Osteocyte (in vitro differentiated cells): ENCODE measurements at places on chromosomes 5 and 9. TPM values are rescaled to one million over a fixed set of nuclear protein-coding genes. Genes with fewer than 3 reads are reported as not detected.

GRCh38 chr5:7391814-7392692 lies 3.9 kb upstream of the ADCY2 start:
- DNase-seq: no peak

DNA sequence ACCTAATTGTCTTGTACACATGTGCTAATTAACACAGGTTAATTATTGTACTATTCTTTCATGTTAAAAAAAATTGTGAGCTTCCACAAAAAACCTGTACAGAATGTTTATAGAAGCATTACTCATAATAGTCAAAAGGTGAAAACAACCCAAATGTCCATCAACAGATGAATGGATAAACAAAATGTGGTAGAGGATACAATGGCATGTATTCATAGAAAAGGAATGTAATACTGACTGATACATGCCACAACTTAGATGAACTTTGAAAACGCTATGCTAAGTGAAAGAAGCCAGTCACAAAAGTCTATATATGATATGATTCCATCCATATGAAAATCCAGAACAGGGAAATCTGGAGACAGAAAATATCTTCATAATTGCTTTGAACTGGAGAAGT lies 25.6 kb downstream of the RRAGA start:
- DNase-seq: no peak

- DNase-seq: no peak
These were observed 58.0 kb upstream of the RPL26L1 start for GRCh38 chr5:172901012-172901780.

- no peak for DNase-seq
These were observed 349.9 kb downstream of the PIK3R1 start for GRCh38 chr5:68565427-68565826.

- no peak for DNase-seq
These were observed 31.8 kb downstream of the ABCA1 start for GRCh38 chr9:104896131-104896530.

- no peak for DNase-seq
These were observed 172.3 kb downstream of the PDZD2 start for GRCh38 chr5:31811210-31811609.

- no peak for DNase-seq
These were observed 859 bp upstream of the GRIA1 start for GRCh38 chr5:153489611-153490010.

- DNase-seq: no peak
These were observed 123.2 kb downstream of the DCP2 start for GRCh38 chr5:113099822-113100221.

Gene FBXO10
- total RNA-seq: 20.5 and 21.0 TPM in 2 replicates
